ENCODE measurements at places on chromosomes 1 and 21. TPM values are rescaled to one million over a fixed set of nuclear protein-coding genes. Genes with fewer than 3 reads are reported as not detected.

- DNase-seq, result no peak
These were observed 11.3 kb downstream of the LIX1L start for GRCh38 chr1:145946477-145946986.

DNA sequence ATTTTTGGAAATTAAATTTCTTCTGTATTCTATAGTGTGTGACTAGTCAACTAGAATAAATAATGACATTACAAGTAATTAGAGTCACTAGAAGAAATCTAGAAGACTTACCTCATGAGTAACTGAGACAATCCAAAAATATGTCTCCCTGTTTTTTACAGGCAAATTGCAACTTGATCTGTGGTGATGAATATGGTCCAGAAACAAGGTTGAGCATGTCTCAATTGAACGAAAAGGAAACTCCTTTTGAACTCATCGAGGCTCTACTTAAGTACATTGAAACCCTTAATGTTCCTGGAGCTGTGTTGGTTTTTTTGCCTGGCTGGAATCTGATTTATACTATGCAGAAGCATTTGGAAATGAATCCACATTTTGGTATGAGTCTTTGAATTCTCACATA lies 36.7 kb downstream of the DHX9 start:
- DNase-seq, result no peak

DNA sequence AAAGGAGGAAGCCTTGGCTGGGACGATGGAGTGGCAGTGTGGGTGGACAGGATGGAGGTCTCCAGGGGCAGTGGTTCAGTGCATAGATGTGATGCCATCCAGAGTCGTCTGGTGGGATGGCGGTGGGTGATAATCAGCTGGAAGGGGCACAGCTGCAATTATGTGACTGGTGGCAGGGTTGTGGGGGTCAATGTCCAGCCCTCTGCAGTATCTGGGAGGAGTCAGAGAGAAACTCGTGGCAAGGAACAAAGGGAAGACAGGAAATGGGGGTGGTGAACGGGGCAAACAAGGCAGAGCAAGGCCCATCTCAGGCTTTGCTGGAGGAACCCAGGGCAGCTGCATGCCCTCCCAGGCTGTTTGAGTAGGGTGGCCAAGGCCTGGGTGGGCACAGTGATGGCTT lies 118.3 kb upstream of the USP24 start:
- DNase-seq, result no peak

Gene CD34
- 28.3 TPM for total RNA-seq

DNA sequence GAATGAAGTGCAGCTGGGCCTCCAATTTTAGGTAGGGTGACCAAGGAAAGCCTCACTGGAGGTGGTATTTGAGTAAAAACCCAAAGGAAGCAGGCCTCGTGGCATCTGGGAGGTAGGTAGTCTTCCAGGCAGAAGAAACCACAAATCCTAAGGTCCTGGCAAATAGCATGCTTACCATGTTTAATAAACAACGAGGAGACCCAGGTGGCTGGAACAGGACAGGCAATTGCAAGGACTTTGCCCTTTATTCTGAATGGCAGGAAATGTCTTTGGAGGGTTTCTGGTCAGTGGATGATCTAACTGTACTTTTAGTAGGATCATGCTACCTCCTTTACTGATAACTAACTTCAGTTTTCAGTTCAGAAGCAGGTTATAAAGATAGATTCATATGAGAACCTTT lies 52.2 kb downstream of the EPB41 start:
- DNase-seq, result no peak

- DNase-seq, result no peak
These were observed 545.2 kb downstream of the LTN1 start for GRCh38 chr21:28447462-28447861.

Gene SLC5A3
- 59.5 TPM for total RNA-seq

DNA sequence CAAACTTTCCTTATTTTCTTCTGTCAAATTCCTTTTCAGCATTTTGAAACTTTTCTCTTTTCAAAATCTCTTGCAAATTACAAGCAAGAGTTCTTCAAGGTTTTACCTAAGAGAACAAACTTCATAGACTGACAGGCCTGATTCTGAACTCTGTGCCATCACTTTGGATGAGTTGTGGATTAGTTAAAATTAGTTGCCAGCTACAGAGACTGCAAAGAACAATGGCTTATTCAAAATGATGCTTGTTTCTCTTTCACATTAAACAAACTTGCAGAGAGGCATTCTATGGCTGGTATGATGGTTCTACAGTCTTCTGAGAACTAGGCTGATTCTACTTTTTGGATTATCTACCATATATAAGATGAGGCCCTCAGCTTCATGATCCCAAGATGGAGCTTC lies 3.8 kb downstream of the LRRC8B start:
- DNase-seq, result no peak

GRCh38 chr1:200894712-200895442 lies at the start of gene INAVA:
TSS of gene INAVA (plus strand) at chr1:200894900. CDS start at chr1:200898401, 3,501 bp downstream.
- no peak for DNase-seq

DNA sequence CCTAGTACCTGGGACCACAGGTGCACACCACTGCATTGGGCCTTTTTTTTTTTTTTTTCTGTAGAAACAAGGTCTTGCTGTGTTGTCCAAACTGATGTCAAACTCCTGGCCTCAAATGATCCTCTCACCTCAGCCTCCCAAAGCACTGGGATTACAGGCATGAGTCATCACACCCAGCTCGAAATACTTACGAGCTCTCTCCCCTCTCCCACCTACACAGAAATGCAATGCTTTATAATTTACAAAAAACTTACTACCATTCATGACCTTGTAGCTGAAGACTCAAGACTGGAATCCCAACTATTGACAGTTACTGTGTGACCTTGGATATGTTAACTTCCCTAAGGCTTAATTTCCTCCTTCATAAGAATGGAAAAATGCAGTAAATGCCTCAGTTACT lies 18.7 kb downstream of the FOXJ3 start:
- DNase-seq, result no peak

GRCh38 chr1:243364330-243364729 lies 108.5 kb downstream of the SDCCAG8 start:
- DNase-seq, result no peak

- DNase-seq, result no peak
These were observed 160.8 kb downstream of the HHAT start for GRCh38 chr1:210489491-210489890.

GRCh38 chr1:95309031-95309471 lies 75.0 kb downstream of the RWDD3 start:
- DNase-seq, result peak; percentile 38

- DNase-seq, result no peak
These were observed at the start of gene CSF3R for GRCh38 chr1:36482724-36483388. TSS of gene CSF3R (minus strand) at chr1:36482913. CDS start at chr1:36479496, 3,417 bp downstream.

GRCh38 chr1:227776331-227776771 lies 39.1 kb upstream of the PRSS38 start:
- DNase-seq, result no peak

DNA sequence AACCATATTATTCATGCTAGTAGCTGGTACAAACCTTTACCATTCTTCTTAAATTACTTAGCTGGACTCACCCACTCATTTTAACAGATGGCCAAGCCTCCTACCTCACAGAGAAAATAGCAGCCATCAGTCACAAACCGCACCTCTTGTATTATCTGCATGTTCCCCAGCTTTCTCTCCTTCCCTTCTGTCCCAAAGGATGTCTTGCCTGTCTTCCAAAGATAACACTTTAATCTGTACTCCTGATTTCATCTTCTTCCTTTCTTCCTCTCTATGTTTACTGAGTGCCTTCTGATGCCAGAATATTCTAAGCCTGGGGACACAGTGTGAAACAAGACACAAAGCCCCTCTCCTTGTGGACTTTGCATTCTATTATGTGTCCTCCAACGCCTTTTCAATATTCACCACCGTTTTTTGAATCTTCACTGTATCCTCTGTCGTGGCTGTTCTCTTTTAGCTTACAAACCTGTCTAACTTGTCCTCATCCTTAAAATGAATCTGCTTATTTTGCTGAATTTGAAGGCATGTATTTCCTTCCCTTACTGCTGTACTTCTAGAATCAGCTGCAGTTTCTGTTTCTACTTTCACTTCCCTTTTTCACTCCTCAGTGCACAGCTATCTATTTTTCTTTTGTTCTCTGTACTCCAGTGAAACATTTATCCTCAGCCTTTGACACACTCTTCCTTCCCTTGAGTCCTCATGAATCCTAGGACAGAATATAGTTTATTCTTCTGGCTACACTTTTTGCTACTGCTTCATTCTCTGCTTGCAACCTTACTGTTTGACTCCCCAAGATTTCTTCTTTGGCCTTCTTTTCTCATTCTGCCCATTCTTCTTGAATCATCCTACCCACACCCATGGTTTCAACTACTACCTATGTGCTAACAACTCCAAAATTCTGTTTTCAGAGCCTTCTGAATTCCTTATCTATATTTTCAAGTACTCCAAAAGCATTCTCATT lies 216.9 kb upstream of the SAMSN1 start:
- no peak for DNase-seq

Gene TMEM54
- total RNA-seq, result 24.0 TPM

DNA sequence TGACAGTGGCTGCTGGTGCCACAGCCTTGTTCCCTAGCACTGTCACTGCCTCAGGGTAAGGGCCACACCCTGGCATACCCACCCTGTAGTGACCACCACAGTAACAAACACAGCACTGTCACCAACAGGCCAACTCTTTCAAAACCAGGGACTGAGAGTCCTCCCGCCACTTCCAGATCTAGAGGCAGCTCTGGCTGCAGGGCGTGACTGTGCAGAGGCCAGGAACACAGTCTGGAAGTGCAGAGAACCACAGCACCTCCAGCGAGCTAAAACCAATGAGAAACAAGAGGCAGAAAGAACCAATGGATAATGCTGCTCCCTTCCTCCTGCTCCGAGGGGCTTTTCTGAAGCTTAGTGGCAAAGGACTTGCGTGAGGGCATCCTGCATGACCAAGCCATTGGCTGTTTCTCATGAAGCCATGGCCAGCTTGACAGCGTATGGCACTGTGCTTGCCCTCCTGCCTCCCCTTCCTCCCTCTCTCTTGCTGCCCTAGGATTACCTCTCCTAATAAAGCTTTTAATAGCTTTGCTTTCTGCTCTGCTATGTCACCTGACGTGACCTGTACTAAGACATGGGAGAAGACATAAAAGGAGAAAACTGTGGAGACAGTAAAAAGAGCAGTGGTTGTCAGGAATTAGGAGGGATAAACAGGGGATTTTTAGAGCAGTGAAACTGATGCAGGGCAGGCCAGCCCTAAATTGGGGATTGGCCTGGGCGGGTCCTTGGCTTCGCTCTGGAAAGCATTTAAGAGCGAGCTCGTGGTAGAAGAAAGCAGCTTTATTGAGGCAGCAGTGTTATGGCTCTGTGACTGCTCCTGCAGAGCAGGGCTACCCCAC lies 7.2 kb downstream of the PARP1 start:
- no peak for DNase-seq

DNA sequence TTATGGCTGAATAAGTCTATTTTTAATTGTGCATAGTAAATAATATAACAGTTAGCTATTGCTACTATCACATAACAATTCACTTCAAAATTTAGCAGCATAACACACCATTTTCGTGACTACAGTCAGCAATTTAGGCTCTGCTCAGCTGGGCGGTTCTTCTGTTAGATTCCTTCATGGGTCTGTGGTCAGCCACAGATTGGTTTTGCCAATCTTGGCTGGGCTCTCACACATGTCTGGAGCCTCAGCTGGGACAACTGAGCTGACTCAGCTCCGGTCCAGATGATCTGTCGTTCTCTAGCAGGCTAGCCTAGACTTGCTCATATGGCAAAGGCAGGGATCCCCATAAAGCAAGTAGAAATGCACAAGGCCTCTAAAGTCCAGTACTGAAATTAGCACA lies 15.1 kb upstream of the CDC42BPA start:
- DNase-seq, result no peak

- DNase-seq, result no peak
These were observed 91.6 kb downstream of the LRRC8C start for GRCh38 chr1:89724369-89725010.

GRCh38 chr1:195733408-195733807 lies 874.8 kb downstream of the KCNT2 start:
- no peak for DNase-seq

DNA sequence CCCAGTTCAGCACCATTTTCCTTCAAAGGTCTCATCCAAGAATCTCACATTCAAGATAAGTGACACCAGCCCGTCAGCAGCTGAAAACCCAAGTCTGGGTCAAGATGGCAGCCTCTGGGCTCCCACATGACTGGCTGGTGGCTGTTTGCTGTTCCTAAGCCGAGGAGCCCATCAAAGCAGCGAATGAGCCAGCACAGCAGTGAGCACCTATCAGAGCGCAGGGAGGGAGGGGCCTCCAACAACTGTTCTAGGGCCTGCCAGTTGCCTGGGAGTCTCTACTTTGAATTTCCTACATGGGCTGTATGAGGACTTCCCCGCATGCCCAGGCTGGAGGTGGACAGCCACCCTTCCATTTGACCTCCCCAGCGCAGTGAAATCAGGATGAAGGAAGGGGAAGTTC lies 102.7 kb downstream of the ADARB1 start:
- peak; percentile 49 for DNase-seq

DNA sequence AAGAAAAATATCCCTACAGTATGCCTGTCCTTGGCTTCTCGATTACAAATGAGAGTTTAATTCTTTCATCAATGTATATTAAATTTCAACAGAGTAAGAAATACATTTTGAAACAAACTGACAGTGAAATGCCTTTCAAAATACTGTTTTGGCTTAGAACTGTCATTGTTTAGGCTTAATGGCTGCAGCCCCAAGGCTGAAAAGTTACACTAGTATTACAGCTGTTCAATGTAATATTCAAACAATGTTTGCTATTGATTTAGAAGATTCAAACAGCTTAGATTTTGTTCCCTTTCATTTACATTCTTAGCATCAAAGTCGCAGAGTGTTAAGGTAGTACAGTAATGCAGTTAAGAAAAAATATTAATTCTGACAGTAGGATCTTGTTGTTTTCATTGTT lies 882.9 kb upstream of the ADGRL2 start:
- no peak for DNase-seq

DNA sequence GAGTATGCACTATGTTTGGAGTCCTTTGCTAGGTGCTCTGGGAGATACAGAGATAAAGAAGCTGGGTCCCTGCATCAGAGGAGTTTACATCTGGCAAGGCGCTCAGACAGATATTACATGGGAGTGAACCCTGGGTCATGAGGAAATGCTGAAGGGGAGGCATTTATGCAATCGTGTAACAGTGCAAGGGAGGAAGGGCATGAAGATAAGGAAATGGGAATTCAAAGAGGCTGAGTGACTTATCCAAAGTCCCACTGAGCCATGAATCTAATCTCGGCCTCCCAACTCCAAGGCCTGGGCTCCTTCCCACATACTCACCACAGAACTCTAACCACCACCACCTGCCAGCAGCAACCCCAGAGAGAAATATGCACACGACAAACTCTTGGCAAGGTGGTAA lies 51.6 kb downstream of the FAM163A start:
- DNase-seq, result peak; percentile 30

DNA sequence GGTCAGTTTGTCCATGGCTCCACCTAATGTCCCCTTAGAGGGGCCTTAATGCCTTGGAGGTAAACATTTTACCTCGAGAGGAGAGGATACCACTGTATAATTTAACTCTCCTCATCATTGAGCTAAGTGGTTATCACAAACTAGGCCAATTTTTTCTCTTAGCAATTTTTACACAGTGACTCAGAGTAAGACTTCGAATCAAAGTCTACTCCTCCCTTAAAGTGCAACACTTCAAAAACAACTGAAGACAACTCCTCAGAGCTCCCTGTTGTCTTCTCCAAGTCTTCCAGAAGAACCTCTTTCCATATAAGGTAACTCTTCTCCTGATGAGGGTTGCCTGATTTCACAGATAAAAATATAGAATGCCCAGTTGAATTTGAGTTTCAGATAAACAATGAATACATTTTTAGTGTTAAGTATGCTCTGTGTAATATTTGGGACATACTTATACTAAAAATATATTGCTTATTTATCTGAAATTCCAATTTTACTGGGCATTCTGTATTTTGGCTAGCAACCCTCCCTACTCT lies 4.9 kb upstream of the PTGFRN start:
- no peak for DNase-seq

Gene OLIG2
- total RNA-seq, result not detected

- DNase-seq, result peak; percentile 7
These were observed 6.7 kb downstream of the LSS start for GRCh38 chr21:46221664-46222435.

Measured in testis (tissue), 5 donors.